ENCODE measurements at places on chromosomes 3 and 15. TPM values are rescaled to one million over a fixed set of nuclear protein-coding genes. Genes with fewer than 3 reads are reported as not detected.

DNA sequence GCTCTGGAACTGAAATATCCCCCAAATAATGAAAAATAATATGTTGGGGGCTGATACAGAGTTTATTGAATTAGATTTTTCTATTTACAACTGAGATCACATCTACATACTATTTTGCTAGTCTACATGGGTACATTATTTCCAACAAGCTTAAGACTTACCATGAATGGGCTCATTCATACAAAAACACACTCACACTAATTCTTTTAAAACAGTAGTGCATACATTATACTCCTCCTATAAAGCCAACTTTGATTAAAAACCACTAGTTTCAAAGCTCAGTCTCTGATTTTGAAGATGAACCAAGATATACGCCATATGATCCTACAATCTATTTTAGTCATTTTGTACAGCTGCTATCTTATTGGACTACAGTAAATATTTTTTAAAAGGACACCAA is 24.9 kb downstream of the TSPAN3 start:
- DNase-seq, result no peak
- H3K4me3 ChIP-seq, result no peak overlapping the region
- no peaks in the 10 kb centered on the region for H3K27me3 ChIP-seq
- H3K36me3 ChIP-seq, result peaks cover 46% of the 10 kb centered on the region
- H3K27ac ChIP-seq, result no peak overlapping the region
- H3K4me1 ChIP-seq, result peaks cover 11% of the 10 kb centered on the region

- DNase-seq, result no peak
- peaks cover 25% of the 10 kb centered on the region for H3K4me1 ChIP-seq
- no peaks in the 10 kb centered on the region for H3K27me3 ChIP-seq
- no peak overlapping the region for H3K4me3 ChIP-seq
- H3K36me3 ChIP-seq, result no peaks in the 10 kb centered on the region
Observed at GRCh38 chr3:49930922-49931321, 1.3 kb upstream of the MON1A start.

GRK7 gene
- not detected for total RNA-seq

PCSK6 gene
- 13.6 TPM for total RNA-seq

Data from esophagus muscularis mucosa (tissue), 4 donors.